Vagina (tissue), 2 donors: ENCODE measurements at places on chromosomes 13 and 19. TPM values are rescaled to one million over a fixed set of nuclear protein-coding genes. Genes with fewer than 3 reads are reported as not detected.

- DNase-seq: no peak
These were observed 530.0 kb downstream of the PCDH9 start for GRCh38 chr13:66700117-66700601.

DNA sequence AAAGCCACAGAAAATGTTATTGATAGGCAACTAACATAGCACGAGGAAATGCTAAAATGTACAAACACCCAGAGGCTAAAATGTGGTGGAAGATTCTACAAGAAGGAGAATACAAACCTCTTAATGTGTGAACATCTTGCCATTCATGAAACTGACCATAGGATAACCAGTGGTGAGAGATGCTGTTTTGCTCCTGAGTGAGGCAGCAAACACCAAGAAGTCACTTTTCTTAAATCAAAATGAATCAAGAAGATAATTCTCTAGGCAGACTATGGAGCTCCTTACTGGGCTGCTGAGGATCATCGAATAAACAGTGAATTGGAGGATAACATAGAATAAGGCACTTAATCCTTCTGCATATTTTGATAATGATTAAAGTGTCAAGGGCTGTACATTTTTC is 375.4 kb upstream of the SLITRK6 start:
- no peak for DNase-seq

GRCh38 chr13:67367399-67367798 is 137.3 kb upstream of the PCDH9 start:
- DNase-seq: no peak

ATP4B gene
- not detected for total RNA-seq

GFY gene
- total RNA-seq: not detected
